NCI-H1694 treated with DMSO at 0.1 percent for 48 hours (cell line): ENCODE measurements at places on chromosomes 16 and 17.
A peak's percentile ranks its signal among the peaks of the same experiment; 100 is the strongest.

DNA sequence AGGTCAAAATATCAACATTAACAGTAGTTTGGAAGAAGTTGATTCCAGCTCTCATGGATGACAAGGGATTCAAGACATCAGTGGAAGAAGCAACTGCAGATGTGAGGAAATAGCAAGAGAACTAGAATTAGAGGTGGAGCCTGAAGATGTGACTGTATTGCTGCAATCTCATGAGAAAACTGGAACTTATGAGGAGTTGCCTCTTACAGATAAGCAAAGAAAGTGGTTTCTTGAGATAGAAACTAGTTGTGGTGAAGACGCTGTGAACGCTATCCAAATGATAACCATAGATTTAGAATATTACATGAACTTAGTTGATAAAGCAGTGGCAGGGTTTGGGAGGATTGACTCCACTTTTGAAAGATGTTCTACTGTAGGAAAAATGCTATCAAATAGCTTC is 67.8 kb downstream of the GOSR1 start:
- no peak for DNase-seq

DNA sequence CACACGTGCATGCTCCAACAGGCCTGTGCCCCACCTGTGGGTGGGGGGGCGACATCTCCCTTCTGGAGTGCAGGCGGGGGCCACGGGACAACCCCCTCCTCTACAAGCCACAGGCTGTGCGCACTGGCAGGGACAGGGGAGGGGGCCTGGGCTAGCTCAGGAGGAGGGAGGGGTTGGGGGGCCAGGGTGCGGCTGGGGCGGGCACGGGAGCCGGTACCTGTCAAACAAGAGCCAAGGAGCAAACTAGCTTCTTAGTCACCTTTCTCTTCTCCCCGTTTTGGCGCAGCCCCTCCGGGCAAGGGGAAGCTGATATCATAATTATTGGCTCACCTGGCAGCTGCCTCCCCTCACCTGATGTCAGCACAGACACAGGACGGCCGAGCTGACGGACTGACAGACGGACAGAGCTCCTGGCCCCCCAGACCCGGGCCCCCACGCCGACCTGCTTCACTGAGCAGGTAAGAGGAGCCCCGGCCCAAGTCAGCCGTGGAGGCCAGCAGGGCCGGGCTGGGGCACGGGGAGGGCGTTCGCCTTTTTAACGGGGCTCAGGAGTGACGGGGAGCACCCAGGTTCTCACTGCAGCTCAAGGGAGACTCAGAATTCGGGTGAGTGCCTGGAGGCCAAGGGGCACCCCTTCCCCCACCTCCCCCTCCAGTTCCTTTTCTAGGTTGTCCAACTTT is at the start of gene FOXN1:
Gene FOXN1 (plus strand): TSS at position 363 of the 680 bp plus-strand sequence. CDS start 17,622 bp downstream, outside the sequence.
- no peak for DNase-seq

- no peak for DNase-seq
Observed at GRCh38 chr16:48885471-48885870, 275.5 kb upstream of the N4BP1 start.

DNA sequence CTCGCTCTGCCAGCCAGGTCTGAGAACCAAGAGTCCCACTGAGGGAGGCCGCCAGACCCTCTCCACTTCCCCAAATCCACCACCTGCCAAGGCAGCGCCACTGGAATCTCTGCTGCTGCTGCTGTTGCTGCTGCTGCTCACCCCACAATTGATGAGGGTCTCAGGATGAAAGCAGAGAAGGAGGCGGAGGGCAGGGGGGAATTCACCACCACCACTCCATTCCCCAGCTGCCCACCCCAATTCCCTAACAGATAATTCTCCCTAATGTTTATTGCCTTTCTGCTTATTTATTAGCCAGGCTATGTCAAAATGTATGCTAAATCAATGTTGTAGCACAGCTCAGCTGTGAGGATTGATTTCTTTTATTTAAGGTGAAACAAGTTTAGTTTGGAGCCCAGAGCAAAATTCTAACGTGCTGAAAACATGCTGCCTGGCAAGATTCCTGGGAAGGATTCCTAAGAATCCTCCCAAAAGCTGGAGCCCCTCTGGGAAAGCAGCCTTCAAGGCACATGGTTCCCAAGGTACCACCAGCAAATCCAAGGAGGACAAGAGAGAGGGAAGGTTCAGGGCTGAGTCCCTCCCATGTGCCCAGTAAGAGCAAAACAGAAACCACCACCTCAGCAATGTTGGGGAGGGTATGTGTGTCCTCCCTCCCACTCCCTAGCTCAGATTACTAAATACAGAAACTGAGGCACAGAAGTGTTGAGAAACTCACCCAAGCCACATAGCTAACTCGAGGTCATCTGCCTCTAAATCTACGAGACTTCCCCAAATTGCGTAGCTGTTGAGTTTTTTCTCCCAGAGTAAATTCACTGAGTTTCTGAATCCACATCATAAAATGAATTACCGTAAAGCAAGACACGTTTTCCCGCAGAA is 12.2 kb upstream of the CDH5 start:
- DNase-seq, result no peak

GRCh38 chr17:76678330-76678729 is 32.4 kb downstream of the MXRA7 start:
- DNase-seq, result no peak

GRCh38 chr16:47028767-47029377 is 55.4 kb upstream of the DNAJA2 start:
- DNase-seq, result no peak

DNA sequence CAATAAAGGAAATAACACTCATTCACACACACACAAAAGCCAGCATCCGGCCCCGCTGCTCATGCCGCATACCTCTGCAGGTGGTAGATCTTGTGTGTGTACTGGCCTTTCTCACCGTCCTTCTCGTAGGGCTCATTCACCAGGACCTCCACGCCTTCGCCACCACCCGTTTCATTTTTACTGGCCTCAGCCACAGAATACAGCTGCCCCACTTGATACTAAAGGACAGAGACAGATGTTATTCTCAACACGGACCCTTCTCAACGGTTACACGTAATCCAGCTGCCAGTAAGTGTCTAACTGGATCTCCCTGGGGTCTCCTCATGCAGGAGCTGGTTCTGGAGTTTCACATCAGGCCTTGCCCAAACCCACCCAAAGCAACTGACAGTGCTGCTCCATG is 9.7 kb downstream of the PITPNA start:
- no peak for DNase-seq

GRCh38 chr16:74903120-74903519 is 81.8 kb downstream of the WDR59 start:
- DNase-seq, result no peak

DNA sequence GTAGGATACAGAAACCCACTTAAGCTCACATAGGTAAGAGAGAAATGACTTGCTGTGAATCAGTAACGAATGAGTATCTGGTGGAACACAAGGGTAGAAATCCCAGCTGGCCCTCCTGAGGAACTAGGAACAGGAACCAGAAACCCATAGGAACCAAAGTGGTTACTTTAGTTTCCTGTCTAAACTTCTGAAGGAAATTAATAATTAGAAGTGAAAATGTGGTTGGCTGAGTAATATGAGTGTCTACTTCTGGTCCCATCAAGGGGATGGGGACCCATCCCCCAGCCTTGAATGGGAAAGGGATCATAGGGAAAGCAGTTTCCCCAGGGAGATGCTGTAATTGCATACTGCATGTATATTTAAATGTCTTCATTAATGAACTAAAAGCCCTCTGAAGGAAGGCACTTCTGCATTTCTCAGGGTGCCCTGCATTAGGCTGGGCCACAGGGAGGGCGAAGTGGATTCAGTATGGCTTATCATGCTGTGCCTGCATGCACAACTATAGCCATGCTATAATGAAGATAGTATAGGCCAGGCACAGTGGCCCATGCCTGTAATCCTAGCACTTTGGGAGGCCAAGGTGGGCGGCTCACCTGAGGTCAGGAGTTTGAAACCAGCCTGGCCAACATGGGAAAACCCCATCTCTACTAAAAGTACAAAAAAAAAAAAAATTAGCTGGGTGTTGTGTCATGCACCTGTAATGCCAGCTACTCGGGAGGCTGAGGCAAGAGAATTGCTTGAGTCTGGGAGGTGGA is 45.6 kb downstream of the CYB5B start:
- DNase-seq, result no peak

DNA sequence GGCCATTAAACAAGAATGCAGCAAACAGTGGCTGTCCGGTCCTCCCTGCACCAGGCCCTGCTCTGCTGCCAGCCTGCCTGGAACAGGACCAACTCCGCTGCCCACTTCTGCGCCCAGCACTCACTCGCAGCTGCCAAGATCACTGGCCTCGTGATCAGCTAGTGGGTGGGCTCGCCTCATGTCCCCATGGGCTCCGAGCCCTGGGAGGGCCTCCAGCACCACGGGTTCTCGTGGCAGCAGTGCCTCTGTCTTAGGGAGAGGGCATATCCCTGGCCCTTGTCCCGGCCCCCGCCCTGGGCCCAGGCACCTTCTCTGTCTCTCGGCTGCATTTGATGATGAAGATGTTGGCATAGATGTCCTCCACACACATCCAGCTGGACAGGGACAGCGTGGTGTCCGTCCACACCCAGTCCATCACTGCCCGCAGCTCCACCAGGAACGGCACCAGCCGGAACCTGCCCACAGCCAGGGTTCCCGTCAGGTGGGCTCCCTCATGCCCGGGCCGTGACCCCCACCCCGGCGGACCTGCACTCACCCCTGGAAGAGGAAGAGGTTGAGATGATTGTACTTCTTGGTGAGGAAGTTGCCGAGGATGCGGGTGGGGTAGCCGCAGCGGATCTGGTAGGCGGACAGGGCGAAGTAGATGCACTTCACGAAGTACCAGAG is 13.1 kb downstream of the CTU2 start:
- no peak for DNase-seq

- DNase-seq, result no peak
Observed at GRCh38 chr17:75861927-75862317, 6.8 kb upstream of the WBP2 start.

GRCh38 chr16:15517743-15518377 is 83.5 kb downstream of the BMERB1 start:
- DNase-seq, result no peak

DNA sequence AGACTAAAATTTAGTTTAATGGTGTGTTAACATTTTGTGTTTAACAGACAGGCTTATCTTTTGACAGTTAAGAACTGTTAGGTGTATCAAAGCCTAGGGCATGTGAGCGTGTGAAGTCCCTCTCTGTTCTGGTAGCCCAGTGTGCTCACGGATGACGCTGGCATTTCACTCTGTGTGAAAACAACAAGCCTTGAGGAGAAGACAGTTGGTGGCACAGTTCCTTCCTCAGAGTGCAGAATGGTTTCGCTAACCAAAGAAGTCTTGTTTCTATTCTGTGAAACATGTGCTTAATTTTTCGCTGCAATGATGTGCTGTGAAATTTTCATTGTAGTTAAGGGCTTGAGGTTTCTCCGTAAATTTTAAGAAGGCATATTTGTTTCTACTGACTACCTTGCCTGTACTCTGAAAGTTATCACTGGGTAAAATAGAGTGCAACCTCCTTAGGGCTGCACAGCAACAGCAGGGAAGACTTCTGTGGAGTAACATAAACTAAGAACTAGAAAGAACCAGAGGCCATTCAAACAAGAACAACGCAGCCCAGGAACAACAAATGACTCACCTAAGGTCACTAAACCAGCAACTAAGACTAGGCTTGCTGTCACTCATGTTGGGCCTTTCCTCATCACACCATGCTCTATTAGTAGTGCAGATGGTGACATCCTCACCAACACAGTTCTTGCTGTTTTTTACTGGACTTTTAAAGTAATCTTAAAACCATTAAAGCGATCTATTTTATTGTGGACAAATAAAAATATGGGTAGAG is 33.4 kb downstream of the BRD7 start:
- no peak for DNase-seq

GRCh38 chr16:55734665-55735064 is 78.9 kb downstream of the SLC6A2 start:
- no peak for DNase-seq

DNA sequence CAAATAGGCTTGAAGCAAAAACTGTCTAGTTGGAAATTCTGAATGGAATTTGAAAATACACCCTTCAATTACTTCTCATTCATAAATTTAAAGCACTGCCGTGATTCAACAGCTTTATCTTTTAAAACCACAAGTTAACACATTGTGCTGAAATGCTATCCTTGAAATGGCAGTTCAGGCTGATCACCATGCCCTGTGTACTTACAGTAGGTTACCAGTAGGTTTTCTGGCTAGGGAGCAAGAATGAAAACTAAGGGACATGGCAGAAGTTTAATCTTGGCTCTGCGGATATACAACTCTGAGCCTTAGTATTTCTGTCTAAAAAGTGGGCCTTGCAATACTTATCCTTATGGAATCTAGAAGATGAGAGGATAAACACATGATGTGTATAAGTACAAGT is 28.0 kb downstream of the NXPH3 start:
- DNase-seq, result no peak

GRCh38 chr16:79599837-79600637 is 500 bp downstream of the MAF start:
- no peak for DNase-seq

- no peak for DNase-seq
Observed at GRCh38 chr17:15092762-15093161, 172.4 kb downstream of the PMP22 start.

GRCh38 chr17:38864636-38865398 is 5.0 kb upstream of the LASP1 start:
- DNase-seq, result peak; percentile 50

- peak; percentile 47 for DNase-seq
Observed at GRCh38 chr16:77898671-77899211, 110.4 kb downstream of the VAT1L start.

DNA sequence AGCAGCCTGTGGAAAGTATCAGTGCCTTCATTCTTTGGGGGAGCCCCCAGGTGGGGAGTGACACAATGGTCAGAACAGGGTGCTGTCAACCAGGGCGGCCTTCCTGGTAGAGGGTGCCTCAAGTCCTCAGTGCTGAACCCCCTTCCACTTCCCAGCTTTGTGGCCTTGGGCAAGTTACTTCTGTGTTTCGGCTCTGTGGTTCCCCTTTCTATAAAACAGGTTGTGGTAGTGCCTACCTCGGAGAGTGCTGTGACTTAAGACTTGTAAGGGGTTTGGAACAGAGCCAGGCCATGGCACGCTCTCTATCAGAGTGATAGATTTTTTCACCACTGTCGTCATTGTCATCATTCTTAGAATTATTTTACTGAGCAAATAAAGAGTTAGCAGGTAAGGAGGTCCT is 141.1 kb downstream of the CCDC182 start:
- no peak for DNase-seq

DNA sequence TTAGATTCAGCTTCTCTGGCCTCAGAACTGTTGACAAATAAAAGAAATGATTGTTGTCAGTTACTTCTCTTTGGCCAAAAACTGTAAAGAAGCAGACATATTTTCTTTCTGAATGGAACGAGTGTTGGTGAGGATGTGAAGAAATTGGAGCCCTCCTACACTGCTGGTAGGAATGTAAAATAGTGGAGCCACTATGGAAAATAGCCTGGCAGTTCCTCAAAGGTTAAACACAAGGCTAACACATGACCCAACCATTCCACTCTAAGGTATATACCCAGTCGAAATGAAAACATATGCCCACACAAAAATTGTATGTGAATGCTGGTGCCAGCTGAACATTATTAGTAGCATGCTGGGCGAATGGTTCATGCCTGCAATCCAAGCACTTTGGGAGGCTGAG is 14.2 kb upstream of the KRT24 start:
- DNase-seq, result no peak

- DNase-seq, result no peak
Observed at GRCh38 chr16:72355561-72355960, 183.6 kb upstream of the PMFBP1 start.
